ENCODE measurements at places on chromosomes 5 and 9.

- DNase-seq = no peak
Measured at GRCh38 chr5:79990205-79990597, 861 bp downstream of the MTX3 start.

- no peak for DNase-seq
Measured at GRCh38 chr5:56900858-56901578, 8.4 kb upstream of the SETD9 start.

DNA sequence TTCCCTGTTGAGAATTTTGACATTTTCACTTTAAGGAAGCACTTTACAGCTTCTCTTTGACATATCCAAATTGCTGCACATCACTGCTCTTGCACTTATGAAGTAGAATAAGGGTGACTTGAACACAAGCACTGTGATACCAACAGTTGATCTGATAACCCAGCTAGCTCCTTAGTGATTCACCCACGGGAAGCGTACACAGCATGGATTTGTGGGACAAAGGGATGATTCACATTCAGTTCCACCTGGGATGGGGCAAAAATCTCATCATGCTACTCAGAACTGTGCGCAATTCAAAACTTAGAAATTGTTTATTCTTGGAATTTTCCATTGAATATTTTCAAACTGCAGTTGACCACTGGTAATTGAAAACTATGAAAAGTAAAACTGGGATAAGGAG lies 1565.5 kb upstream of the CDH9 start:
- no peak for DNase-seq

DNA sequence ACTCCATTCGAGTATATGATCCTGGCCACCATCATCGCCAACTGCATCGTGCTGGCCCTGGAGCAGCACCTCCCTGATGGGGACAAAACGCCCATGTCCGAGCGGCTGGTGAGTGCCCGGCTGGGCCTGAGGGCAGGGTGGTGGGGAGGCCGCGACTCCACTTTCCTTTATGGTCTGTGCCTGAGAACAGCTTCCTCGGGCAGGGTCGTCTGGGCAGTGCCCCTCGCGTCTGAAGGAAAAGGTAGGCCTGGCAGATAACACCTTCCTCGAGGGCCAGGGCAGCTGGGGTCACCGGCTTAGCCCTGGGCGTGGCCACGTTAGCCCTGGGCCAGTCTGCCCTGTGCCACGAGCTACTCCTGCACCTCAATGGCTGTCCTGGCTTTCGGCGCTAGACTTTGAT lies 1.5 kb downstream of the CACNA1B start:
- no peak for DNase-seq

DNA sequence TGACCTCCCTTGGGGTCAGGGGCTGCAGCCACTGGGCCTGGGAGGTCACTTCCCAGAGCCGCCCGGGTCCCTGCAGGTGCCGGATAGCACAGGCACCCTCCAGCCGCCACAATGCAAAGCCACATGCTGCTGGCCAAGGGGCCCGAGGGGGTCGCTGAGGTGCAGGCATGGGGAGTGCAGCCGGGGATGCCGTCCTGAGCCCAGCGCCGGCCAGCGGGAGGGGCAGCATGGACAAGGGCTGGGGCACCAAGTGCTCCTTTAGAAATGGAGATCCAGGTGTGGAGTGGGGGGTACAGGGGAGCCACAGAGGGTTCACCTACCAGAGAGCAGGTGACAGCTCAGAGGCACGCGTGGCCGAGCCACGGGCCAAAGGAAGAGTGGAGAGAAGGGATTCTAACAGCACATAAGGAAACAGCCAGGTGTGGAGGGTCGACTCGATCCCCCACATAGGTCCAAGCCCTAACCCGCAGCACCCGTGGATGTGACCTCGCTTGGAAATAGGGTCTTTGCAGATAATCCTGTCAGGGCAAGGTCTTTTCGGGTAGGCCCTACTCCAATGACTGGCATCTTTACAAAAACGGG lies 24.7 kb downstream of the ZDHHC11B start:
- DNase-seq = no peak

DNA sequence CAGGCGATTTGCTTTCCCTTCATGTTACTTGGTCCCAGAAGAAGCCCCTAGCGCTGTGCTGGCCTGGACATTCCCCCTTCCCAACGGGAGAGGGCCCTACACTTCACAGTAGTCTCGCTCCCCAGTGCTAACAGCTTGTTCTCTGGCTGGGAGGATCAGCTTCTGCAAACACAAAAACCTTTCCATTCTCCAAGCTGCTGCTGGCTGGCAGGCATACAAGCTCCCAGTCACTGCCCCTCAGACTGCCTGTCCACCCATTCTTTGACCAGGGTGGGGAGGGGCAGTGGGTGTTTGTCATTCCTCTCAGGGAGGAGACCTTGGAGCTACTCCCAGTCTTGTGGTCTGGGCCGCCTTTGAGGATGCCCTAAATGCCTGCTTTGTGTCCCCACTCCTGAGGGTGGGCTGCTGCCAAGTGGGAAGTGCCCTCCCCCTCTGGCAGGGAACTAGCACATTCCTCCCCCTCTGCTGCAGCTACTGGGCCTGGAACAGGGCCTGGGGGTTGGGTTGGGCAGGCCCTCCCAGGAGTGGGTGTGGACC lies 20.8 kb downstream of the ENHO start:
- no peak for DNase-seq

DNA sequence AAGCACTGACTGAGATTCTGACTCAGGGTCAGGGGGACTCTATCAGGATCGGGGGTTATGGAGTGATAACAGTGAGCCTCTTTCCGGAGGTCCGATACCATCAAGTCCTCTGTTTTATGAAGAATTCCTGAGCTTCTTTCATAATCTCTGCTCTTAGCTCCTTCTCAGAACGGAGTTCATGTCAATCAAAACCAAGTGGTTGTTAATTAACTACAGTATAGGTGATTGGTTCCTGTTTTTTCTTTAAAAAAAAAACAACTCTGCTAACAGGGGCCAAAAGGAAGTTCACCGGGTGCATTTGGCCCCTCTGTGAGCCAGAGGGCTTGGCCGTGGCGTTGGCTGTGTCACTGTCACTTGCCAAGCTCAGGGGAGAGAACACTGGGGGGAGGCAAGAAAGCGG lies 4.0 kb downstream of the GFI1B start:
- no peak for DNase-seq

DNA sequence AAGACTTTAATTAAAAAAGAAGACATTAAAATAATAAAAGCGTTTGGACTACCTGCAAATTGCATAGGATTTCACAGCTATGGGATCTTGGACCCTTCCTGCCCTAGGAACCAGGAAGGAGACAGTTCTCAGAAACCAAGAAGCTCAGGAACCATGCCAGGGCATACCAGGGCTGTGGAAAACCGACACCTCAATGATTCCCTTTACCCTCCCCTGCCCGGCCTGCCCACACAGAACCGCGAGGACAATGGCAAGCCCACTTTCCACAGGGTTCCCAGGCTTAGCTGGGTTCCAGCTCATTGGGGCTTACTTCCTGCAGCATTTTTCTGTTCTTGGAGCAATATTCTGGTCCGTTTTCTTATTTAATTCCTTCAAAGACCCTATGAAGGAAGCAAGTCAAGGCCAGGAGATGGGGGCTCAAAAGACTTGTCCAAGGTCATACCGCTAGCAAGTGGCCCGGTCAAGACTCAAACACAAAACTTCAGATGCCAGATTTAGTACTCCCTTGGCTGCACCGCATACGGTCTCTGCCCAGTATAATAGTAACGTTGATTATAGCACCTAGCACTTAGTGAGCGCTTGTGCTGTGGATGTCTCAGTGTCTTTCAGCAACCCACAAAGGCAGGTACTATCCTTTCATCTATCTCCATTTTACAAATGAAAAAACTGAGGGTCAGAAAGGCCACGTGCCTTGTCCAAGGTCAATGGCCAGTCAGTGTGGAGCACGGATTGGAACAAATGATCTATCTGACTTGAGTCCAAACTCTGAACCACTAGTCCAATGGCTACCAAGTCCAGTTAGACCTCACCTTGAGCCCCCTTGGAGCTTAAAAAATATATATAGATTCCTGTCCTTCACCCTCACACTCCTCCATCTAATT lies 6.8 kb downstream of the FAT2 start:
- DNase-seq = no peak

- DNase-seq = no peak
Measured at GRCh38 chr5:38447056-38447455, 109.4 kb downstream of the LIFR start.

DNA sequence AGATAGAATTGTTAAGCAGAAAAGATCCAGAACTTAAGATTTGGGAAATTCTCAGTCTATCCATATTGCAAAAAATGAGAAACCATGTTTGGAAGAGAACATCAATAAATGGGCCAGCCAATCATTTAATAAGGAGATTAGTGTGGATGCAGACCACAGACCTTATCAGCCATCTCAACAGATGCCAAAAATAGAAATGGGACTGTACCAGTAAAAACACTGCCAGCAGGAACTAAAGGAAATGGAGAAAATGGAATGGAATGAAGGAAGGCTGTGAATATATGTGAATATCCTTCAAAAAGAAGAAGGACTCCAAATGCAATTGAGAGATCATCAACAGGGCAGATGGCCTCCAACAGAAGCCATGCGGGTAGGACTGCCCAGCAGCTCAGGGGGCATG lies 52.7 kb upstream of the ZNF618 start:
- DNase-seq = no peak

- no peak for DNase-seq
Measured at GRCh38 chr9:134231330-134231745, 67.0 kb upstream of the RNU6ATAC start.

All from stimulated activated CD8-positive, alpha-beta memory T cell treated with anti-CD3 and anti-CD28 coated beads, Interleukin-15, amount 100 ng/mL, for 24 hours (primary cell).